ENCODE measurements at places on chromosomes 5 and 9.
A peak's percentile ranks its signal among the peaks of the same experiment; 100 is the strongest.

- no peak for DNase-seq
Measured at GRCh38 chr5:143562935-143563334, 159.4 kb upstream of the NR3C1 start.

DNA sequence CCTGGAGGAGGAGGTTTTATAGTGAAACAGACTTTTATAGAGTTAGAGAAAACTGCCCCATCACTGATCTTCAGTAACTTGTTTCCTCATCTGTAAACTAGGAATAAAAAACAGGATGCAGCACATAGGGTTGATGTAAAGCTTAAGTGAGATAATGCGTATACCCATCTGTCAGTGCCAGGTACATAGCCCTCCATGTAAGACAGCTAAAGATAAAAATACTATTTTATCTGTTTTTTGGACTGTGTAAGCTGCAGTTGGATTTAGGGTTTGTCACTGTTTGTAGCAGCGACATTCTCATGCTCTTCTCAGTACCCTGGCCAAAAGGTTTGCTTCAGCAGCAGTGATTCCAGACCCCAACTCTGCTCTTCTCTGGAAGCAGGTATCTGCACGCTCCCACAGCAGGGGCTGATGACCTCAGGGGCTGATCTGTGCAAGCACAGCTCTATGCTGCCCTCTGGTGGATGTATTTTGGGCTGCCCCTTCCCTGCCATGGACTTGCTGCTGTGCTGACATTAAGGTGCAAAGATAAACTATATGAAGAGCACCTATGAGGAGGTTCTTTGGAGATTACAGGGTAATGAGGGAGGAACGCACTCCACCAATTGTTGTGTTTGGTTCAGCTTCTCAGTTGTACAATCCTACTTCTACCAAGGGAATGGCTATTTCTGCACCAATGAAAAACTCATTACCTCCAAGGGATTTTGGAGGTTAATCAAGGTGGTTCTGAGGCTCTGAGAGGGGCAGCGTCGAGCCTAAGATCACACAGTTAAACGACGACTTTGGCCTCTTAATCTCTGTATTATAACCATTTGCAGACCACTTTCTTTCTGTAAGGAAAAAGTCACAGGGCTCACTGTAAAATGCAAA lies 13.1 kb downstream of the HMHB1 start:
- peak; percentile 90 for DNase-seq

GRCh38 chr9:2567922-2568321 lies 53.7 kb upstream of the VLDLR start:
- DNase-seq, result no peak

GRCh38 chr5:141963701-141964100 lies 5.2 kb upstream of the RNF14 start:
- no peak for DNase-seq

DNA sequence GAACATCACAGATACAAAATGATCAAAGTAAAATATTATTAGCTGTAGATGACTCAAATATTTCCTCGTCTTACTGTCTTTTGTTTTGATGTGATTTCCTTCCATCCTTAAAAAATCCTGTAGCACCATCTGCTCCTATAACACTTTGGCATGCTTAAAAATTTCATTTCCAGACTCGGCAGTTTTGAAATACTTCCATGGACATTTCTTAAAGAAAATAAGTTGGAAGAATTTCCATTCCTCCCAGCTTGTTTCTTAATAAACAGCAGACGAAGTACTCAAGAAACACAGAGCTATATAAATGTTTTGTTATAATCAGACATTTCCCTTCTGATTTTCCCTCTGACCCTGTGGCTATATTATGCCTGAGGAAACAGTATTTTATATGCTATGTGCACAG lies 41.2 kb upstream of the SVEP1 start:
- DNase-seq, result no peak

DNA sequence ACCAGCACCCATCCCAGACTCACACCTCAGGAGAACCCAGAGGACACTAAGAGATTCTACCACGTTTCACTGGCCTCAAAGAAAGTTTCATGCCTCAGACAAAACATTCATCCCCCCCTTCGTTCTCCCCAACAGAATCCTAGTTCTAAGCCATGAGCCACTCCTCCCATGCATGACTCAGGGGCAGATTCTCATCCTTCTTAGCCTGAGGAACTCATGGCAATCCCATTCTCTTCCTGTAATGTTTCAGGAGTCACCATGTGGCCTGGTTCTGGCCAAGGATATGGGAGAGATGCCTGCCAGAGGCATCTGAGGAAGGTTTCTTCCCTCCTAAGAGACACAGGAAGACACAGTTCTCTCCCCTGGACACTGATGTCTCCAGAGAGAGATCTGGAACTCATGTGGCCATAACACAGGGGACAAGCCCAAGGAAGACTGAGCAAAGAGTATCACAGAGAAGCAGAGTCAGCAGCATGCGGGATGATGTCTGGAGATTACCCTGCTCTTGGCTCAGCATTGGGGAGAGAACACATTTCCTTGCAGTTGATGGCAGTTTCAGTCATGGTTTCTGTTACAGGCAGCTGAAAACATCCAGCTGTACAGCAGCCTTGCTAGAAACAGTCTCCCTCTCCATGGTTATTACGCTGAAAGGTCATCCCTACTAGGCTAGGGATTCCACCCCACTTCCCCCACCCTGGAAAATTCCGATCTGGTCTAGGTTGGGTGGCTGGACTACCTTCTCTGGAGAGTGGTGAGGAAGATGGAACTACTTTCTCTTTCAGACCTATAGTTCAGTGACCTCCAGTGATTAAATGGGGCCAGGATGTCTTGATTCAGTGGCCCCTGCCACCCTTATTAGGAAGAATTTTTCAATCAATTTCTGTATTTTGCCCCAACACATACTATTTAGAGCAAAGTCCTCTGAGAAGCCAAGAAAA lies 115.4 kb downstream of the ZNF608 start:
- DNase-seq, result no peak

GRCh38 chr9:98929071-98929470 lies 14.6 kb upstream of the COL15A1 start:
- DNase-seq, result no peak

DNA sequence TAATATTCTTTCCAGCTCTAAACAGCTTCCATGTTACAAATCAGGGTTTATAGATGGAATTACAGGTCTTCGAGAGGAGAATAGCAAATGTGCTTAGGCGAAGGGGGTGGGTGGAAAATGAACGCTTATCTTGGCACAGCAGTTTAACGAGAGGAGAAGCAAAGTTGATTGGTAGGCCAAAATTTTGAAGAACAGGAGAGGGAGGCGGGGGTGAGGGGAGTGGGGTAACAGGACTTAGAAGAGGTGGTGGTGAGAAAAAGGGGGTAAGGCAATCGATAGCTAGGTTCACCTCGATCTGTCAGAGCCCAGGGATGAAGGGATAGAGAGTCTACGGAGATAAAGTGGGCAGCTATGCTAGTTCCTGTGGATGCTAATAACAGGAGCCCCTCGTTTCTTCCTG lies 764 bp downstream of the ANKRA2 start:
- peak; percentile 8 for DNase-seq

GRCh38 chr9:89603767-89604665 lies 796 bp upstream of the GADD45G start:
- DNase-seq, result peak; percentile 24

DNA sequence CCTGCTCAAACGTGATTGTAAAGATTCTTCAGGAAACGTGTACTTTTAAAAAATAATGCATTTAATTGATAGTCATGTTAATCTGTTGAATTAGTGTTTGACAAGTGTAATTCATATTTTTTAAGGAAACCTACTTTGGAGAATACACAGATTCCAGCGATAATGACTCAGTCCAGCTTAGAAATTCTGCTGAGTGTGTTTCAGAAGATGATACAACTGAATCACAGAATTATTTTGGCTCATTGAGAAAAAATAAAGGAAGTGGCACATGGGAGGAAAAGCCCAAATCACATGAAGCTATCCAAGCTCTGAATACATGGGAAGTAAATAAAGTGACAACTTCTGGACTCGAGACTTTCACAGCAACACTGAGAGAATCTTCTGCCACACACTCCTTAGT lies 37.8 kb downstream of the ICE1 start:
- no peak for DNase-seq

GRCh38 chr5:97538912-97539311 lies 355.9 kb upstream of the RIOK2 start:
- no peak for DNase-seq

GRCh38 chr5:12522116-12522515 lies 617.9 kb upstream of the CTNND2 start:
- DNase-seq, result no peak

DNA sequence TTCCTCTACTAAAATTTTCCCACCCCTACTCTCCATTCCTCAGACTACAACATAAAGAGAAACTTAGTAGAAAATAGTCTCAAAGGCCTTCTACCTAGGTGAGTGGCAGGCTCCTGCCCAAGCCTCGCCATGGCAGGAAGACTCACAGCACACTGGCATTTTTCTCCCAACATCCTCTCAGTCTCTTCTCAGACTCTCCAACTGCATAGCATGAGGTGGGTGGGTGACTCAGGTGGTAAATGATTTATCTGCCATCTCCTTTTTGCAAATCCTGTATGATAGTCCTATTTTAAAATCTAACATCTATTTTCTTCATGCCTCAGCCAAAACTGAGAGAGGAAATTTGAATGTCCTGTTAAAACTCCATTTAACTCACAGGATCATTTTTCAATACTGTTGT lies 33.5 kb upstream of the GRIA1 start:
- no peak for DNase-seq

- DNase-seq, result no peak
Measured at GRCh38 chr5:107469485-107470294, 201.0 kb downstream of the EFNA5 start.

DNA sequence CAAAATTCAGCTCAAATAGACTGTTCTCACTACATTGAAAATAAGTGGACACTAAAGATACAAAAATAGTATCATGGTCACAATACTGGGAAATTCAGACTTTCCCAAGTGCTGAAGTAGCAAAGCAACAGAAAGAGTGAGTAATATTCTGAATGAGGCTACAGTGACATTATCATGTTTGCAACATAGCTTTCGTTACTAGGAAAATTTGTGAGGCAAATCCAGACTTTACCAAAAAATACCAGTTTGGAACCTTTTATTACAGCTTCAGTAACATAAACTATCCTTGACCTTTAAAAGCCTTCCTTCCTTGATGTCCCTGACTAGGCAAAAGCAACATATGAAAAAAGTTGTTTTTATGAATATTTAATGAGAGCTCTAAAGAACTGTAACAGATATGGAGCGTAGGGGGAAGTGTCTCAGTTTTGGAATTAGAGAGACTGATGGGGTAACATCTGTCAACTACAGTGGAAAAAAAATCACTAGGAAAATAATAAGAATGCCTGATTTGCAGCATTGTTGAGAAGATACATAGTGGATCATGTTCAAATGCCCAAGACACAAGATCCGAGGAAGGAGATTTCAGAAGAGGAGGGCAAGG lies 312.9 kb downstream of the ADGRV1 start:
- no peak for DNase-seq

DNA sequence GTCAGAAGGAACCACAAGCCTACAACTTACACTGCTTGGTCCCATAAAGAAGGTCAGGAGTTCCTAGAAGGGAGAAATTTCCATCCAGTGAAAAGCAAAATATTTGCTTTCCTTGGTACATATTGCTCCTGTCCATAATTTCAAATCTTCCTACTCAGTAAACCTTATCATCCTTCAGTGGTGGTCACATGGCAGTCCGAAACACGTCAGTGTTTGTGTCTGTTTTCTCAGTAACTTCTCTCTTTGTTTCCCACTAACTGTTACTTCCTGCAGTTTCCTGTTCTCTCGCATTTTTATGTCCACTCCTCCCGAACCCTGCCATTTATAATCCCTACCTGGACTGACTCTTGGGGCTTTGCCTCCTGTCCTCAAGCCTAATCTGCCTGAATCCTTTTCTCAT lies 129.1 kb downstream of the FANCC start:
- no peak for DNase-seq

DNA sequence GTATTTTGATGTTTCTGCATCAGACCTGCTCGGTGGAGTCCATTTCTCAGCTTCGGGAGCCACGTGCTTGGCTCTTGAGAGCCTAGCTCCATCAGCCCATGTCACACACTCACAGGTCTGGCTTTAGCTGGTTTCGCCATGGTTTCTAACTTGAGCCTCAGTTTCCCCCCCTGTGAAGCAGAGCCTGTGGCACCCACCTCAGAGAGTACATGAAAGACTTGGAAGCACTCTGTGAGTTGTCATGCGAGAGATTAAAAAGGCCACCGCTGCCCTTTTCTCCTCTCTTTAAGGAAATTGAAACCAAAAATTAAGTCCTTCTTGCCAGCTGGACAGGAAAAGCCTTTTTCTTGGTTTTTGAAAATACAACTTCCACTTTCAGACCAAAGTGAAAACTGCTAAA lies 8.8 kb downstream of the TENT4A start:
- DNase-seq, result no peak

GRCh38 chr9:94920420-94921091 lies 194.1 kb downstream of the AOPEP start:
- DNase-seq, result no peak

DNA sequence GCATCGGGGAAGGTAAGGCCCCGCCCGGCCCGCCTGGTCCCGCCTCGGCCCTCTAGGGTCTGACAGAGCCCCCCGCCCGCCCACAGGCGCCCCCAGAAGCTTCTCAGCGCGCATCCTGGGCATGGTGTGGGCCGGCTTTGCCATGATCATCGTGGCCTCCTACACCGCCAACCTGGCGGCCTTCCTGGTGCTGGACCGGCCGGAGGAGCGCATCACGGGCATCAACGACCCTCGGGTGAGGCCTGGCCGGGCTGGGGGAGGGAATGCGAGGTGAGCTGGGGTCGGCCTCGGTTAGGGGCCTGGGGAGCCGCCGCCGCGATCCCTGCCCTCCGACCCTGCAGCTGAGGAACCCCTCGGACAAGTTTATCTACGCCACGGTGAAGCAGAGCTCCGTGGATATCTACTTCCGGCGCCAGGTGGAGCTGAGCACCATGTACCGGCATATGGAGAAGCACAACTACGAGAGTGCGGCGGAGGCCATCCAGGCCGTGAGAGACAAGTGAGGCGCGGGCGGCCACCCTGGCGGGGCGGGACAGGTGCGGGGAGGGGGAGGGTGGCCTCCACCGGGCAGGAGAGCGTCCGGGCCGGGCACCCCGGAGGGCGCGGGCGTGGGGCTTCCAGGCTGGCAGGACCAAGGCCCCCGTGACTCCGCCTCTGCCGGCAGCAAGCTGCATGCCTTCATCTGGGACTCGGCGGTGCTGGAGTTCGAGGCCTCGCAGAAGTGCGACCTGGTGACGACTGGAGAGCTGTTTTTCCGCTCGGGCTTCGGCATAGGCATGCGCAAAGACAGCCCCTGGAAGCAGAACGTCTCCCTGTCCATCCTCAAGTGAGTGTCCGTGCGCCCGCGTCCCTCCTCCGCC lies 7.1 kb downstream of the LRRC26 start:
- DNase-seq, result no peak

DNA sequence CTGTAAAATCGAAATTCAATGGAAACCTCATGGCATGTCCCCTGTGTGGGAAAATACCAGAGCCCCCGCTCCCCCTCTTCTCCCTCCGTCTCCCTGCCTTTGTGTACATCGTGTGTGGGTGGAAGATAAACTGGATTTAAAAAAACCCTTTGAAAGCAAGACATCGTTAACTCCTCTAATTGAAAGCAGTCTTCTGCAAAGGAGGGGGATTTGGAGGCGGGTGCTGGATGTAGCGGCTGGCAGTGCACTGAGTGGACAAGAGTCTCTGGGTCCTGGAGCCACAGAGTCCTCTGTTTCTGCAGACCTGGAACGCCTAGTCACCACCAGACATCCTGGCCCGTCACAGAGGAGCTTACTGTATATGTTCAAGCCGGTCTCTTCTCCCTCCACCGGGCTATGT lies 169.4 kb downstream of the PAPPA start:
- no peak for DNase-seq

- DNase-seq, result no peak
Measured at GRCh38 chr9:134959971-134960310, 42.2 kb upstream of the FCN1 start.

All from stimulated activated CD4-positive, alpha-beta T cell treated with anti-CD3 and anti-CD28 coated beads, Interleukin-4, amount 100 ng/mL, for 24 hours (primary cell).